ENCODE measurements at places on chromosomes 12 and 14.

GRCh38 chr12:11812586-11813437, 163.3 kb downstream of the ETV6 start:
- no peak for DNase-seq

- DNase-seq, result no peak
Measured at GRCh38 chr14:44634692-44635091, 127.6 kb upstream of the FSCB start.

DNA sequence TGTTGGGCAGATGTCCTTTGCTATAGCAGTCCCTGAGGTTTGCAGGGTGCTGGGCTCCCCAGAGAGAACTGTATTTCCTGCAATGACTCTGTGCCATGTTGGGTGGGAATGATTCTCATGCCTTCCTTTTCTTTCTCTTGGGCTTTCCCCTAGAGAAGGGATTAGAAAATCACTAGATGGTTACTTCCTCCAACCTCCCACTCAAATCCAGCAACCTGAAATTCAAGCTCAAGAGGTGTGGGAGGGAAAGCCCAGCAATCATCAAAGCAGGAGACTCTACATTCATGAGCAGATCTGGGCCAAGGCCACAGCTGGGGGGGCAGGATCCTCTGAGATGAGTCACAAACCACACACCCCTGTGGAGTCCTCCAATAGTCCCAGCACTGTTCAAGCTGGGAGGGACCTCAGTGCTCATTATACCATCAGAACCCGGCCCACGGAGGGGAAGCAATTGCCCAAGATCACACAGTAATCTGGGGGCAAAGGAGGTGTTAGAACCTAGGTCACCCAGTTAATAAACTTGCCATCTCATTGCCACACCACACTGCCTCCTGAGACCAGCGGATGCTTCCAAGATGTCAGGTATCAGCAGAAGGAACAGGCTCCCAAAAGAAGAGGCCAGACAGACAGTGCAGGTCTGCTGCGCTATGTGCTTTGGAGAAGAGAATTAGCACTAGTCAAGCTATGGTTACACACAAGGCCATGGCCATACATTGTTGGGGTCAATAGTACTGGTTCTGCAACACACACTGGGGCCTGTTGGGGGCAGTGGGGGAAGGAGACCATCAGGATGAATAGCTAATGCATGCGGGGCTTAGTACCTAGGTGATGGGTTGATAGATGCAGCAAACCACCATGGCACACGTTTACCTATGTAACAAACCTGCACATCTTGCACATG, 65.7 kb downstream of the TTC9 start:
- no peak for DNase-seq

- no peak for DNase-seq
Measured at GRCh38 chr14:102238131-102238530, 66.8 kb downstream of the MOK start.

DNA sequence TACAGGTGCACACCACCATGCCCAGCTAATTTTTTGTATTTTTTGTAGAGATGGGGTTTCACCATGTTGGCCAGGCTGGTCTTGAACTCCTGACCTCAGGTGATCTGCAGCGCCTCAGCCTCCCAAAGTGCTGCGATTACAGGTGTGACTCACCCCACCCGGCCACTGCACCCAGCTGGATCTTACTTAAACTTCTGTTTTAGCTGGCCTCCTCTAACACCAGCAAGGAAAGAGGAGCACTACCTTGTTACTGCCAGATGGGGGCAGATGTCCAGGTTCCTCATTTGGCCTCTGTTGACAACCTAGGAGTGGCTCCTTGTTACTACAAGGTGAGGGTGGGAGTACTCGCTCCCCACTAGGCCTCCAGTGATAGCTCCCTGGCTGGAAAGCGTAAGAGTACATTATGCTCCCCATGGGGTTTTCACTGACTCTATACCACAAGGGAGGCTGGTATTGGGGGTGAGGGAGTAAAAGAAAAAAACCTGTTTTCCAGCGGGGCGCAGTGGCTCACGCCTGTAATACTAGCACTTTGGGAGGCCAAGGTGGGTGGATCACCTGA, 13.2 kb upstream of the ARF6 start:
- DNase-seq, result peak; percentile 74

All from HEK293T (cell line).